A549 (cell line): ENCODE measurements at places on chromosomes 6 and 20. TPM values are rescaled to one million over a fixed set of nuclear protein-coding genes. Genes with fewer than 3 reads are reported as not detected.

Gene EPB41L2
- polyA plus RNA-seq = 50.3 to 59.9 TPM (median 56.3 TPM) in 3 replicates

Gene REM1
- polyA plus RNA-seq = not detected in 3 replicates

Gene C4B
- polyA plus RNA-seq = 1.0 to 1.3 TPM (median 1.3 TPM) in 3 replicates

Gene ESR1
- polyA plus RNA-seq = not detected in 3 replicates

Gene CTAGE9
- polyA plus RNA-seq = not detected in 3 replicates

- DNase-seq = no peak
Measured at GRCh38 chr6:54613596-54613995, 233.0 kb upstream of the FAM83B start.

- no peak for DNase-seq
Measured at GRCh38 chr20:14446446-14446845, 109.0 kb upstream of the FLRT3 start.

DNA sequence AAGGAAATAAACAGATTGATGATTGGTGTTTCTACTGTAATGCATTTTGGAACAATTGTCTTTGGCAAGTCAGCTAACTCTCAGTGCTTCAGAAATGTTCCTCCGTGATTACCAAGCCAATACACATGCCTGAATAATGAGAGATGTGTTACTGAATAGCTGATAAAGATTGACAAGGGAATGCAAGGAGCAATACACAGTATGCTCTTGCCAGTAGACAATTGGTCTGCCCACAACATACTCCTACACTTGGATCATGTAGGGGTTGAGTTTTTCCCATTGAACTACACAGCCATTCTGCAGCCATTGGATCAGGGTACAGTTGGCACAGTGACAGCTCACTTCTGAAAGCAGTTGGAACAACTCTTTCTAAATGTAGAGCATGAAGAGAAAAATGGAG, 5.6 kb upstream of the GJB7 start:
- no peak for DNase-seq

GRCh38 chr20:37384683-37385174, 38.8 kb downstream of the SRC start:
- DNase-seq = peak; percentile 47

- no peak for DNase-seq
Measured at GRCh38 chr6:2164481-2164880, 80.9 kb downstream of the GMDS start.

DNA sequence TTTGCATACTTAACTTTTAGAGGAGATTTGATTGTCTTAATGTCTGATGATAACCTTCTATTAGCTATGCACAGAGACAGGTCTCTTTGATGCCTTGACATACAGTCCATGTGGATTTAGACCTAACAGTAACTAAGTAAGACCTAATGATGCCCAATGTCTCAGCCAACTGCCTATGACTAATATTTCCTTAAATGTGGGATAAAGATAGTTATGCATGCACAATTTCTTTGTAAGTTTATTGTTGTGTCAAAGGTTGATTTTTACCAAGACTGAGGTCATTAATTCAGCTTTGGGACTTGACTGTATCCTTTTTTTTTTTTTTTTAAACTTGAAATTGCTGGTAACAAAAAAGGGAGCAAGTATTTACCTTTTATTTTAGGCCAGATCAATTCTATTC, 450.0 kb downstream of the HAO1 start:
- DNase-seq = no peak

DNA sequence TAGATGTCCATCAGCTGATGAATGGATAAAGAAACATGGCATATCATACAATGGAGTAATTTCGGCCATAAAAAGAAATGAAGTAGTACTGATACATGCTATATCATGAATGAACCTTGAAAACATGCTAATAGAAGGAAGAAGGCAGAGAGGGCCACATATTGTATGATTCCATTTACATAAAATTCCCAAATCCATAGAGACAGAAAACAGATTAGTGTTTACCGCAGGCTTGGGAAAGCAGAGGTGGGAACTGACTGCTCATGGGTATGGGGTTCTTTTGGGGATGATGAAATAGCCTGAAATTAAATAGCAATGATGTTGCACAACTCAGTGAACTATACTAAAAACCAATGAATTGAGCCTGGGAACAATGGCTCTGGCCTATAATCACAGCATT, 58.3 kb downstream of the SERAC1 start:
- DNase-seq = no peak

DNA sequence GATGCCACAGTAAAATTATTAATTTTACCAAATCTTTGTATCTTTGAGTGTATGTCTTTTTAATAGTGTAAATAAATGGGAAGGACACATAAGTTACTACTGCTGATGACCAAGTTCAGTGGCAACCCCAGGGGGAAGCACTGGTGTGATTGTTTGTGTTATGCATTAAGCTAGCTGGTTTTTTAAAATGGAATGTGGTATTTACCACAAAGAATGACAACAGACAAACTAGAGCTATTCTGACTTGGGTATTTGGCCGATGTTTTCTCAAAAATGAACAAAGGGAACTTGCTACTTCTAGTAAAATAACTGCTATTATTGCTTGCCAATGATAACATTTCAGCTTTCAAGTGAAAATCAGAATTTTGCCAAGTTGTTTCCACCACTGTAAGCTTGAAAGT, 2.9 kb downstream of the FNDC1 start:
- no peak for DNase-seq

DNA sequence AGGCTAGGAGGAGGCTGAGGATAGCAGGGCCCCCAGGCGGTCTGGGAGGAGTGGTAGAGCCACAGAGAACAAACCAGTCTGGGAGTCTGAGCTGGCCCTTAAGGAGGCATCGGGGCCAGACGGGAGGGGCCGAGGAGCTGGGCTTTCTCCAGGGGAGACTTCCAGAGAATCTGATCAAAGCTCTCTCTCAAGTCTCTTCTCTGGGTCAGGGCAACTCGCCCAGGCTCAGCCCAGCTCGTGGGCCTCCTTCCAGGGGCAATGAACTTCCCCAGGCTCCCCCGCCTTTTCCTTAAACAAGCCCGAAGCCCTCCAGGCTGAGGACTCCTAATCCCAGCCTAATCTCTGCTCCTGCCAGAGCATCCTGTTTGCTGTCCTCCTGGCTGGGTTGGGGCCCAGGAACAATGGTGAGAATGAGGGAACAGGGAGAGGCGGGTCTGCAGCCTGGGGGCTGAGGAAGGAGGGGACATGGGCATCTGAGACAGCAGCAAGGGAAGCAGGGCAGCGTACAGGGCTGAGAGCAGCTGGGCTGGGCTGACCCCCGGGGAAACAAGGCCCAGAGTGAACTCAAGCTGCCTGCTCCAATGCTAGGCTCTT, 173.6 kb downstream of the ANKRD60 start:
- no peak for DNase-seq

GRCh38 chr20:5662769-5663168, 87.4 kb upstream of the SHLD1 start:
- DNase-seq = no peak

GRCh38 chr6:133916650-133917151, 27.8 kb downstream of the TCF21 start:
- DNase-seq = peak; percentile 93

DNA sequence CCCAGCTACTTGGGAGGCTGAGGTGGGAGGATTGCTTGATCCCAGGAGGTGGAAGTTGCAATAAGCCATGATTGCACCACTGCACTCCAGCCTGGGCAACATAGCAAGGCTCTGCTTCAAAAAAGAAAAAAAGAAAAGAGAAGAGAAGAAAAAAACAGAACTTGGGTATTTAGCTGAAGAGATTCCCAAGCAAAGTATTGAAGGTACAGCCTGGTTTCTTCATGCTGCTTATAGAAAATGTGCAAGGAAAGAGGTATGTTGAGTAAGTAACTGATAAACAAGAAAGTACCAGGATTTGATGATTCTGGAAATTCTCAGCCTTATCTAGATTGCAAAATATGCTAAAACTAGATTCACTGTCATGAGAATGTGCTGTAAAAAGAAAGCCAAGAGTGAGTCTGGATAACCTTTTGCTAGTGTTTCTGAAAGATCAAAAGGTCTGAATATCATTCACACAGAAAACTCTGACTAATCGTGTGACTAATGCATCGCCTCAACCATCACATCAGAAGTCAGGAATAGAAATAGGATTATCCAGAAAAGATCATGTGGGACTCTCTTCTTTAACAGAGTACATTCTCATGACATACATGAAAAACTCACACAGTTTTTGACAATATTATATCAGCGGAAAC, 32.4 kb upstream of the NOP56 start:
- DNase-seq = peak; percentile 19

DNA sequence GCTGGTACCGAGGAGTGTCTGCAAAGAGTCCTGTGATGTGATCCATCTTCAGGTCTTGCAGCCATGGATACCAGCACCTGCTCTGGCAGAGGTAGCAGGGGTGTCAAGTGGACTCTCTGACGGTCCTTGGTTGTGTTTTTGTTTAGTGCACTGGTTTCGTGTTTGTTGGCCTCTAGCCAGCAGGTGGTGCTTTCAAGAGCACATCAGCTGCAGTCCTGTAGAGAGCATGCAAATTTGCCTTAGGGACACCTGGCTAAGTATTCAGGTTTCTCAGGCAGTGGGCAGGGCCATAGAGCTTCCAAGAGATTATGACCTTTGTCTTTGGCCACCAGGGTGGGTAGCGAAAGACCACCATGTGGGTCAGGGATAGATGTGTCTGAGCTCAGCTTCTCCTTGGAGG, 14.5 kb upstream of the RGS17 start:
- no peak for DNase-seq

- DNase-seq = no peak
Measured at GRCh38 chr6:5208057-5208456, 52.7 kb downstream of the LYRM4 start.

DNA sequence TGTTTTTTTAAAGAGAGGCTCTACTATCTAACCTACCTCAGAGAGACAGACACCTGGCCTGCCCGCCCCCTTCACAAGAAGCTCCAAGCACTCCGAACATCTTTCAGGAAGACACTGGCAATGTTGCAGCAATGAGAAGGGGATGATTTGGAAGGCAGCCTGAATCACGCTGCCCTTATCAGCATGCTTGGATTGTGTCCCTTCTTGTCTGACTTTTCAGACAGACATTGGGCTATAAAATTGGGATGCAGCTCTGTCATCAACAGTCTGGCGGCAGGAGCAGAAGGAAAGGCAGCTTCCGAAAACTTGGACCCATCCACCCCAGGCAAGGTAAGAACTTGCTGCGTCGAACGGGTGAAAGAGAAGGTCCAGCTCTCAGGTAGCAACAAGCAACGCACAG, 56.0 kb downstream of the CDK5RAP1 start:
- no peak for DNase-seq

DNA sequence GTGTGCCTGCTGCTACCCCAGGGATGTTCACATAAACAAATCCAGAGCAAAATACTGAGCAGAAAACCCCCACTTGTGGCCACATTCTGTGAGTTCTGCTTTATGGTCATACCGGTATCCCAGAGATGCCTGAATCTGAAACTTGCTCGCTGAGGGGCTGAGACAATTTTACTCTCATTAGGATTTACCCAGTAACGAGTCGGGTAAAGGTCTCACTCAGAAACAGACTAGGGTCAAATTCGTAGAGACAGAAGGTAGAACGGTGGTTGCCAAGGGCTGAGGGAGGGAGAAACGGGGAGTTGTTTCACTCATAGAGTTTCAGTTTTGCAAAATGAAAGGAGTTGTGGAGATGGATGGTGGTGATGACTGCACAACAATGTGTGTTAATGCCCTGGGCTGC, 45.4 kb upstream of the NKX2-2 start:
- DNase-seq = no peak

DNA sequence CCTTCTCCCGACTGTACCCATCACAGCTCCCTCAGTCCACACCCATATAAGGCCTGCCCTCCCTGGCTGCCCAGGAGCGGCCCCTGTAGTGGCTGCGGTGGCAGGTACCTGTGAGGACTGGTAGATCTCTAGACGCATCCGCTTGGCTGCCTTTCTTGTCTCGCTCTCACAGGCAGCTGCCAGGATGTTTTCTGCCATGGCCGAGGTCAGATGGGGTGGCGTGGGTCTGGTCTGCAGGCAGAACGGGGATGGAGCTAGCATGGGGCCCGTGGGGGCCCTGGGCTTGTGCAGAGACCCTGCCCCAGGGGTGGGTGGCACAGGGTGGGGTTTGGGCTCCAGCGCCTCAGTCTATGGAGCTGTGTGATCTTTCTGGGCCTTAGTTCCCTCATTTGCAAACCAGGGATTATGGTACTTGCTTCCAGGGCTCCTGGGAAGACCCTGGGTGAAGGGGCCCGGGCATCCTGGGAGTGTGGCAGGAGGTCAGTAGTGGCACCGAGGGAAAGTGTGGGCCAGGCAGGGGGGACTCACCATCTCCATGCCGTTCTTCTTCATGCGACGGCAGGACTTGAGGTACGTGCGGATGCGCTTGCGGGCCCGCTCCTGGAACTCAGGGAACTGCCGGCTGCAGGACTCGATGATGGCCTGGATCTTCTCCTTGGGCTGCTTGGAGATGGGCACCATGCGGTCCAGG, 94.8 kb downstream of the ASXL1 start:
- no peak for DNase-seq

GRCh38 chr6:139473731-139474130, 99.3 kb upstream of the CITED2 start:
- DNase-seq = no peak

DNA sequence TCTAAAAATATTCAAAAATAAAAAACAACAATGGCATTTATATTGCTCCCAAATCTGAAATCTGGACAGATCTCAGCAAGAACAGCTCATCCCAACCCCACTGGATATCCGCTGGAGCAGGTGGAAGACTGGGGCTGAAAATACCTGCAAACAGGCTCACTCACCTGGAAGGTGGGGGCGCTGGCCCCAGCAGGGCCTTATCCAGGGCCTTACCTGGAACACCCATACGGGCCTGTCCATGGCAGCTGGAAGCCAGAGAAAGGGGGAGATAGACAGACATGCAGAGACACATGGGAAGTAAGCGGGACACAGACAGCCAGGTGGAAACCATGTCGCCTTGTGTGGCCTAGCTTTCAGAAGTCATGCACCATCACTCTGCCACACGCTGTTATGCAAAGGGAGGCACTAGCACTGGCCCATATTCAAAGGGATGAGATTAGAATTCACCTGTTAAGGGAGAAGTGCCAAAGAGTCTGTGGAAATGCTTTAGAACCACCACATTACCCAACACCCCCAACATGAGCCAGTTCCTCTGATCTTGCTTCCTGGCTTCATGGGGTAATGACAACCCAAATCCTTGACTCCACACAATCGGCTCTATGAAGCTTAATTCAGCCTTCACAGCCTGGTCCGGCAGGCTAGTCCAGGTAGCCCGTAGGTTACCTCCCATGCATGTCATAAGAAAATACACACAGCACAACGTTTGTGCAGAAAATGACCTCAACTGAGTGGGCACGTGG, 99.0 kb upstream of the CDYL start:
- DNase-seq = no peak
